ENCODE measurements at places on chromosomes 5 and 9. TPM values are rescaled to one million over a fixed set of nuclear protein-coding genes. Genes with fewer than 3 reads are reported as not detected.

Gene HSD17B3
- total RNA-seq, result 0.42 TPM

Gene ANKRD34B
- not detected for total RNA-seq

Gene CSF1R
- total RNA-seq, result 0.52 TPM

Gene OTULINL
- total RNA-seq, result 60.9 TPM

Gene ASPN
- not detected for total RNA-seq

Gene GFPT2
- total RNA-seq, result 1.5 TPM

Gene OR1N2
- total RNA-seq, result not detected

Gene SARDH
- 18.5 TPM for total RNA-seq

Gene AHRR
- 0.63 TPM for total RNA-seq

Gene NKD2
- 0.30 TPM for total RNA-seq

Gene TAF7
- total RNA-seq, result 80.5 TPM

Gene TSTD2
- 26.0 TPM for total RNA-seq

Gene CCDC69
- total RNA-seq, result 68.0 TPM

Gene TSLP
- total RNA-seq, result not detected

Gene ECM2
- not detected for total RNA-seq

All from CD4-positive, alpha-beta T cell (primary cell).